ENCODE measurements at places on chromosomes 7 and 10.

- DNase-seq: no peak
Observed at GRCh38 chr7:5692845-5693278, 88.6 kb downstream of the RNF216 start.

DNA sequence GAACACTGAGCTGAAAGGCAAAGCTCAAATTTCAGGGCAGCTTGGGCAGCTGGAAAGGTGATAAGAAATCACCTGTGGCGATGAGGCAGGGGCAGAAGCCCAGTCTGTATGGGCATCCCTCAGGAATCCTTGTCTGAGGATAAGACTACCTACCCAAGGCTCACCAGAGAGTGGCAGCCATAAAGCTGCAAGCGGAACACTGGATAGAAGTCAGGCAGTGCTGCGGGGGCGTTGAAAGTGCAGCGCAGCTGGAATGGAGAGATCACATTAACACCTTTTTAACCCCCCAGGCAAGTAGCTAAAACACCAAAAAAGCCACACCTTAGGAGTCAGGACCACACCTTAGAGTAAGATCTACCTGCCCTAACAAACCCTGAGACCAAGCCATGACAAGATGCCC, 38.2 kb downstream of the ABCB5 start:
- no peak for DNase-seq

DNA sequence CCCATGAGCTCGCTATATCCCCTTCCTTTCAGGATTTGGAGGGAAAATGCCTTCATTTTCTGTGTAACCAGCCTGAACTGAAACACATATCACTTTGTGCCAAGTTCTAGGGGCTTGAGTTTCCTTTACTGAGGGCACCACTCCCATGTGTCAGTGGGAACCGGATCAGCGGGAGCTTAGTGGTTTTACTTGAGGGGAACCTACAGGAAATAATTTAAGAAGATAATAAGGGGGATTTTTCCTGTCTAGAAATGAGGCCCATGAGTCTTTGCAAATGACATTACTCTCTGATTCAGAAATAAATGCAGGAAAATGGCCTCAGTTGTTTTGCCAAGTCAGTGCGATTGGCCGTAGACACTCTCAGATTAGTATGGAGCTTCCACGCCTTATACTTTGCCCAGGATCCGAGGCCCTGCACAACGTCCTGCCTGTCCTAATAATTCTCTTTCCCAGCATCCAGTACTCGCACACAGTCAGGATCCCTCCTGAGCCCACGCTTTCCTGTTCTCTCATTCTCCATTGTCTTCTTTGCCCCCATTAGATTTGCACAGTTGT, 86.4 kb upstream of the LYZL1 start:
- DNase-seq: no peak

- no peak for DNase-seq
Observed at GRCh38 chr10:113129117-113129516, 179.1 kb downstream of the TCF7L2 start.

- DNase-seq: no peak
Observed at GRCh38 chr10:115022733-115023132, 70.4 kb upstream of the ATRNL1 start.

DNA sequence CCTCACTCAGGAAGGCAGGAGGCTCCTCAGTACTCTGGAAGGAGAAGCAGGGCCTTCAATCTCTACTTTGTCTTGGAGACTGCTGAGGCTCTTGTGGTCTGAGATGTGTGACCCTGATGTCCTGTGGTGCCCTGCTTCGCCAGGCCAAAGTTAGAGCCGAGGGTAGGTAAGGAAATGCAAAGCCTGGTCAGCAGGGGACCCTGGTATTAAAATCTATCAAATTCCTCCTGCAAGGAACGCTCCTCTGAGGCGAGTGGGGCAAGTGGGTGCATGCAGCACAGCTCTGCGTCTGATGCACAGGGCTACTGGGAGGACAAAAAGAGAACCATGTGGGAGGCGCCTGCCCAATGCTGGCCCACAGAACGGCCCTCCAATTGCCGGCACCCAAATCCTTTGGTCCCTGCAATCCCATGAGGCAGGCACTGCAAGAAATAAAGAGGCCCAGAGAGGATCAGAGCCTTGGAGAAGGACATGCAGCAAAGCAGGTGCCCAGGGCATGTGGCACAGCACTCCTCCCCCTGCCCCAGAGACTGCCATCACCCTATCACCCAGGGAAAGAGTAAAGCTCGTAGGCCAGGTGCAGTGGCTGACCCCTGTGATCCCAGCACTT, 23.1 kb upstream of the ZMIZ1 start:
- DNase-seq: no peak

- no peak for DNase-seq
Observed at GRCh38 chr10:113294868-113295267, 258.0 kb upstream of the HABP2 start.

DNA sequence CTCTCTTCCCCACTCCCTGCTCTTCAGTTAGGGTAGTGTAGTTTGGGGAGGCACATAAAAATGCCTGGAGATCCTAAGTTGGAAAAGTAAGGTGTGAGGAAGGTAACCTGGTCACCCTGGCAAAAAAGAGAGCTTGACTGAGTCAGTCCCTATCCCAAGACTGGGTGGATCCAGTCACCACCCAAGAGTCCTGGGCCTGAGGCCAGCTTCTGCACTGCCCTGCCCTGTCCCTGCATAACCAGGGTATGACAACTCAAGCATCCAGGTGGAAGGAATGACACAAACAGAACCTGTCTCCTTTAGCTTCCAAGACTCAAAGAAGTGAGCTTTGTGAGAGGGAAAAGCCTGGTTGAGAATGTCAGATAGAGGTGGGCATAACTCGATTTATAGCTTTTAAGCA, 26.9 kb upstream of the SORBS1 start:
- no peak for DNase-seq

DNA sequence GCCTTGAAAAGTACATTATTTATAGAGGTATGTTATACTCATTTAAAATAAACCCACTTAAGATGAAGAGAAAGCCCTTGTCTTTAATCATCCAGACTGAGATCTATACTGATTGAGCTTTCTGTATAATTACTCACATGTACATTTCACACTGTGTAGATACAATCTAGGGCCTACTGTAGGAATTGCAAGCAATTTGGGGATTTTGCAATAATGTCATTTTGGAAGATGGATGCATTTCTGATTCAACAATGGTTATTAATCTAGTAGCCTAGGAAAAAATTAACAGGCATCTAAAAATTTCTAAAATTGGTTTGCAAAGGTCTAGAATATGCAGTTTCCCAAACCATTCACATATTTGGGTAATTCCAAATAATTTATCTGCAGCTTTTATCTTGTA, 132.2 kb downstream of the PDE1C start:
- DNase-seq: no peak

GRCh38 chr10:11005725-11006427, 11.8 kb upstream of the CELF2 start:
- no peak for DNase-seq

- DNase-seq: no peak
Observed at GRCh38 chr10:125557311-125557710, 125.7 kb downstream of the TEX36 start.

GRCh38 chr7:140390034-140390433, 8.3 kb downstream of the SLC37A3 start:
- DNase-seq: no peak

- DNase-seq: no peak
Observed at GRCh38 chr10:5645944-5646617, 20.3 kb downstream of the ASB13 start.

DNA sequence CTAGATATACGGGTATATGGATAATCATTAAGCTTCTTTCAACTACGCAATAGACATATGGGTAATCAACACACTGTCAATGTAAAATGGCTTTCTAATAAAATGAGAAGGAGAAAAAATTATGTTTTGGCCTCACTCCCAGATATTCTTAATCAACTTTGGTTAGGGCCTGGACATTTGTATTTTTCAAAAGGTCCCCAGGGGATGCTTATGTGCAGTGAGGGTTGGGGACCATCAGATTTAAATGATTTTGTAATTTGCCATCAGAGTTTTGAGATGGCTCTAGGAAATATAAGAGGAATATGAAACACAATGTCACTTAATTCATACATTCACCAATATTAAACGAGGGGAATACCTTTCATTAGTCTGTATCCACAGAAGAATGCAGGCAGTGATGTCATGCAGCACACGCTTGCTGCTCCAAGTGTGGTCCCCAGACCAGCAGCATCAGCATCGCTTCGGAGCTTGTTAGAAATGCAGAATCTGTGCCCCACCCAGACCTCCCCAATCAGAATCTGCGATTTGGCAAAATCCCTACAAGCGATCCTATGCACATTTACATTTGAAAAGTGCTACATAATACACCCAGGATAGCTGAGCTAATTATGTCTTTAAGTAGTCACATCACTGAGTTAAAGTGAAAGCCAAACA, 75.1 kb downstream of the INHBA start:
- DNase-seq: no peak

GRCh38 chr7:30896783-30897637, 14.6 kb upstream of the AQP1 start:
- no peak for DNase-seq

DNA sequence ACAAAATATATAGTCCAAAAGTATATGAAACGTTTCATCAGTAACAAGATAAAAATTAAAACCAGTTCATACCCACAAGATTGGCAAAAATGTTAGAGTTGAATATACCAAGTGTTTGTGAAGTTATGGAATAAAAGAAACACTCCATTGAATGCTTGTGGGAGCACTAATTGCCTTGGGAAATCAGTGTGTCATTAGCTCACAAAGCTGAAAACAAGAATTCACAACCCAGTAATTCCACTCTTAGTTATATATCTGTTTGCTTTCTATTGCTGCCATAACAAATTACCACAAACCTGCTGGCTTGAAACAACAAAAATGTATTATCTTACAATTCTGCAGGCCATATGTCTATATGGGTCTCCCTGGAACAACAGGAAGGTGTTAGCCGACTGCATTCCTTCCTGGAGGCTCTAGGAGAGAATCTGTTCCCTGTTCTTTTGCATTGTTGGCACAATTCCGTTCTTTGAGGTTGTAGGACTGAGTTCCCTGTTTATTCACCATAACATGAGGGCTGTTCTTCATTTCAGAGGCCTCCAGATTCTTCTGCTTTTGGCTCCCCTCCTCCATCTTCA, 45.7 kb downstream of the SEM1 start:
- DNase-seq: no peak

GRCh38 chr10:49176310-49177268, 11.6 kb downstream of the TMEM273 start:
- DNase-seq: no peak

DNA sequence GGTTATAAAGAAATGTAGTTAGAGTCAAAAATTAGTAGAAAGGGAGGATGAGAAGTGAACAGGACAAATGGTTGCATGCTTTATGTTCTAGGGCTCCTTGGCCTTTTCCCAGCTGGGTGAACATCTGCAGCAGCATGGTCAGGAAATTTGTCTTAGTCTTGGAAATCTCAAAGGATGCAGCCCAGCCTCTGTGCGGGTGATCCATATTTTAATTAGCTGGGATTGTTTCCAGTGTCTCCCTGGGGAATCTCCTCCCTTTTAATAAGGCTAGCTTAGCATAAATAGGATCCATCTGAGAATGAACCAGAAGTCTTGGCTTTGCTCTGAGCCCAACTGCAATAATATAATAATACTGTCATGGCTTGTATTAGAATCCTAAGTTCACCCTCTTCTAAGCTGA, 198.3 kb downstream of the PRKG1 start:
- DNase-seq: no peak

- no peak for DNase-seq
Observed at GRCh38 chr10:665579-666091, 23.8 kb downstream of the DIP2C start.

- no peak for DNase-seq
Observed at GRCh38 chr10:13629116-13629515, 42.4 kb downstream of the PRPF18 start.

DNA sequence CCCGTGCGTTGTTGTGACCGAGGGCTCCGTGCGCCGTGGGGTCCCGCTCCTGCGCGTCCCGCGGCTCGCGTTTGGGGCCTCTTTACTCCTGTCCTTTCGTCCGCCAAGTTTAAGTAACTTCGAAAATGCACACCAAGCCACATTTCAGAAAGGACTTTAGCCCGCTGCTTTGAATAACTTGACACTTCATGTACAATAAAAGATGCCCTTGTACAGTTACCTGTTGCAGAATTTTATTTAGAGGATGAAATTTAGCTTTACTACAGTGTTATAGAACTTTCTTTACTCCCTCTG, 459 bp downstream of the SUGCT start:
- DNase-seq: no peak

DNA sequence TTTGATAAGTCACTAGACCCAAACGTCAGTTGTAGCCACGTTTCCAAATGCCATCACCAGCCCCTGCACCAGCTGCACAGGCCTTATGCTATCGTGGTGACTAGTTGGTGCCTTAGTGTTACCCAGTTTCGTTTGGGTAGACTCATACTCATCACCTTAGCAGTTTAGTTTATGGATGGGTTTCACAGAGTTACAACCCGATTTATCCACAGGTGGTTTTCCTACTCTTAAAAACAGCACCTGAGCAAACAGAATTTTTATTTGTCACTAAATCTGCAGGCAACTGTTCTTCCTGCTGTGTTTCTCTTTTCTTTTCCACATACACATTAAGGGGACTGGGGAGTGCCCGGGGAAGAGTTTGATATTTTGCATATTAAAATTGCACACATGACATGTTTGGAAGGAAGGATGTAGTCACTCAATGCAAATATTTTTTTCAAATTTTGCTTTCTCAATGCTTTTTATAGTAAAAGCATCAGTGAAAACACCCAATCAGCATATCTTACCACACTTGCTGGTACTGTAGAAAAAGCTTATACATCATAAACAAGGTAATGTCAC, 41.6 kb downstream of the PDSS1 start:
- no peak for DNase-seq

DNA sequence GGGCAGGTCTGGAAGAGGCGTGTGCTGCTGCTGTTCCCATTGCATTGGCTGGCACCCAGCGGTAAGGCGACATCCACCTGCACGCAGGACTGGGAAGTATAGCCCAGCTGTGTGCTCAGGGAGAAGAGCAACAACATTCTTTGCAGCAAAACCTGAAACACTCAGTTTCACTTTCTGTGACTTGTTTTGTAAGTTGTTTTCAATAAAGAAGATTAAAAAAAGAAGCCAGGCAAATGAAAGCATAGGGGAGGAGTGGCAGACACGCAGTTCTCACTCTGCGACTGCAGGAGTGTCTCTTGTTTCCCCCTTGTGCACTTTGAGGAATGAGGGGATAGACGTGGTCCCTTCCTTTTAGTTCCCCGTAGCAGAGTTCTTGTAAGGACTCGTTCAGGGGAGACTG, 5.8 kb downstream of the FBH1 start:
- no peak for DNase-seq

- DNase-seq: no peak
Observed at GRCh38 chr10:125341611-125342010, 181.2 kb upstream of the CTBP2 start.

DNA sequence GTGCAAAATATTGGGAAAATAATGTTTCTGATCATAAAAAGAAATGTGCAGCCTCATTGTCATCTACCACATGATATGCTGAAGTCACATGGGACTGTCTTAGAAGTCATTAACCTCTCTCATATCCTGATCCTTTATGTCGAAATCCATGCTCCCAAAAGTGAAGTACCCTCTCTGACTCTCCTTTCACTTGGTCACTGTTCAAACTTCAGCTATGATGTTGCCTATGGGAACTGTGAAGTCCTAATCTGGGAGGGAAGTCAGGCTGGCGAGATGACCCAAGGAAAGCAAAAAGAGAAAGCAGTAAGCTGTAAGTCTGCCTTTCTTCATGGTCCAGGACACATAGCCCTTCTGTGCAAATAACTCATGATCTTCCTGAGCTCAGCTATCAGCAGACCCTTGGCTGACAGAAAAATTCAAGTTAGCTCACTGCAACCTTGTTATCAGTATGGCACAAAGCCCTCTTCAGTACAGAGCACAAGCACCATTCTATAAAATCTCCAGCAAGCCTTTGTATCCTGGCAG, 29.5 kb downstream of the WASL start:
- DNase-seq: no peak

GRCh38 chr10:102419269-102420180, 940 bp upstream of the PSD start:
- peak; percentile 81 for DNase-seq
